DMS79 (cell line): ENCODE measurements at places on chromosomes 2 and 18.

GRCh38 chr18:52829876-52830405, 489.9 kb downstream of the DCC start:
- no peak for DNase-seq

GRCh38 chr18:41265047-41265446, 690.0 kb upstream of the PIK3C3 start:
- no peak for DNase-seq

DNA sequence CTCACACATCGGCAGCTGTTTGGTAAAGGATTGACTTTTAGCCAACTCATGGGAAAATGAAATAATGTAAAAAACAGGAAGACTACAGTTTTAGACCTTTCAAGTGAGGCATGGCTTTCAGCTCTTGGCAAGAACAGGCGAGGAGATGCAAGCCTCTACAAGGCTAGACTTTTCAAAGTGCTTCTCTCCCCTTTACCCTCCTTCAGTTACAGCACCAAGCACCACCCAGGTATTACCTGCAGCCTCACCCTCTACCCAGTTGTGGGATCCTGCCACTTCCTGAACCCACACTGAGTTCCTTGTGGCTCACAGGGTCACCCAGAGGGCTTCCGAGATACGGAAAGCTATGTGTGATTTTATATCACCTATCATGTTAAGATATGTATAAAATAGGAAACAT, 14.7 kb downstream of the UGT1A10 start:
- DNase-seq: no peak

DNA sequence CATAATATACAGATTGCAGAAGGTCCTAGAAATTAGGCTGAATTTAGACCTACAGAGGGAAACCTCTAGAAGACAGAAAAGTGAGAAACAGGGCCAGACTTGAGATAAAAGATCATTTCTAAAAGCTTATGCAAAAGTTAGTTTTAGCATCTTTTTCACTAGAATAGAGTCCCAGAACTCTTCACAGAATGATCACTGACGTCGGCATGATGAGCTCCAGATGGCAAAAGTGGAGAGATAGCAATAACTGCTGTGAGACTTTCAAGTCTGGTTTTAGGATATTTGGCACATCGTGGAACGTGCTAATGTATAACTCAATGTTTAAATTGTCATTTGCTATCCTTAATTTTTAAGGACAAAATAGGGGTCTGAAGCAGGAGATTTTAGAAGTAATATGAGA, 1050.7 kb upstream of the CELF4 start:
- no peak for DNase-seq

DNA sequence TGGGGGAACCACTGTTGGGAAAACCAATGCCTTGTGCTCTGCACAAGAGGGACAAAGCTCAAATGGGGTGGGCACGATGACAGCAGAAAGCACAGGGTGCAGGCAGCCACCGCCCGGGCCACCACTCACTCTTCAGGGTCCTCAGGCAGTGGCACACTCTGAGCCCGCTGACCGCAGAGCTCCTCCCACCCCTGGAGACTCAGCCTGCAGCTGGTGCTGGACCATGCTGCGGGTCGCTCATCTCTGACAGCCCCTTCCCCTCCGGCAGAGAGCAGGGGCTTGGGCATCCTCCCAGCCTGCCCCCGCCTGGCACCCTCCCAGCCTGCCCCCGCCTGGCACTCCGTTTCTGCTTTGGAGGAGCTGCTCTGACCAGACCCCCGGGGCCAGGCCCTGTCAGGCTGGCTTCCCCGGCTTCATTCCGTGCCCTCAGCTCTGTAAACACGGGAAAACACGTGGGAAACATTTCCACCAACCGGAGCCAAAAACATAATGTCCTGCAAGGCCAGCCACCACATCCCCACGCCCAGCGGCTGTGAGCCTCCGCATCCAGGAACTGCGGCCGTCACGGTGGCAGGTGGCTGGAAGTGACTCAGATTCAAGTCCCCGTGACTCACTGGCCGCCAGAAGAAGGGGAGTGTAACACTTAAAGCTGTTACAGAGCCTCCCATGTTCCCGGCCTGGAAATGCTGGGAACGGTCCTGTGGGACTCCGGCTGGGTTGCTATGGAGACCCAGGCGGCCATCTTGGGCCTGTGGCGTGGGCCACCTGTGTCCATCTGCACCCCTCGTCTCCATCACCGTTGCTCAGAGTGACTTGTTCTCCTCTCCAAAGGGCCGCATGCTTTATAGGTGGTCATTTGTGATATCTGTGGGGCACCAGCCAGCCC, 6.8 kb upstream of the SNED1 start:
- peak; percentile 78 for DNase-seq

DNA sequence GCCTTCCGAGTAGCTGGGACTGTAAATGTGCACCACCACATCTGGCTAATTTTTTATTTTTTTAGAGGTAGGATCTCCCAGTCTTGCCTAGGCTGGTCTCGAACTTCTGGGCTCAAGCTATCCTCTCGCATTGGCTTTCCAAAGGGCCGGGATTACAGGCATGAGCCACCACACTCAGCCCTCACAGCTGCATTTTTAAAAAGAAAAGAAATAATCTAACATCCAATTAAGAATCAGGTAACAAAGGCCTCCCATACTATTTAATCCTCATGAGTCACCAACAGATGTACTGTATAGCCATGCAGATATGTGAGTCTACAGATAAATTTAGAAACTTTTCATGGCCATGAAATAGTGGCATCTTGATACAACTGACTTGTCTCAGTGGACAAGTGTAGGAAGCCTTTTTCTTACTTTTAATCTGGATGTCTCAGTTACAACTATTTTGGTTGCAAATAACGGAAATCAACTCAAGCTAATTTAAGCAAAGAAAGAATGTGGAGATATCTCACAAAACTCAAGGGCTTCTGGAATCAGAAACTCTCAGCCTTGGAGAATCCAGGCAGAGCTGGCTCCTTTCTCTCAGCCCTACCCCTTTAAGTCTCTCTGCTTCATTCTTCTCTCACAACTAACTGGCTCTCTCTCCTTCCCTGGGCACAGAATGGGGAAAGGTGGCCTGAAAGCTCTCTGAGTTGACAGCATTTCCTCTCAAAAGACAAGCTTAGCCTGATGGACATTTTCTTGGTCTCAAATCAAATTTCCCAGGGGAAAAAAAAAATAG, 12.8 kb upstream of the PPM1B start:
- no peak for DNase-seq

DNA sequence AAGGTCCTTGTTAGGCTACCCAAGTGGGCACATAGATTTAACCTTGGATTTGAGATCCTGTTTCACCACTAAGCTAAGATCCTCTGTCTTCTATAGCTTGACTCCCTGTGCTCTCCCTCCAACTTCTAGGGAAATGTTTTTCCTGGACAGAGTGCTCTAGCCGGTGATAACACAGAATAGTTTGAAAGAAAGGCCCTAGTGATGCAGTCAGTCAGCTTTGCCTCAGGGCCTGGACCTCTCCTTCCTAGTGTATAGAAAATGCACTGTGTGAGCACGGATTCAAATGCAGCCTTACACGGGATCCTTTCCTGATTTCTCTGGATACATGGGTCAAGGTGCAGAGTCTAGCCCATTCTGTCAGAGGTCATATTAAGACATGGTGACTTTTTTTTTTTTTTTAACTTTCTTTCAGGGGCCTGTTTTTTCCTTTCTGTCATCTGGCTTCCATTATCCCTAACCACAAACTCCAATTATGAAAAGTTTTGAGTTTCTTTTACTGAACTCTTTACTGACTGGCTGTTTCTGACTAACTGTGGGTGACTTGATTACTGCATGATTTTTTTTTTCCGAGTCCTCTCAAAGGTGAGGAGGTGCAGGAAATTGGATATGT, 122.6 kb downstream of the LRP1B start:
- no peak for DNase-seq

- DNase-seq: no peak
These were observed 146.4 kb upstream of the HAAO start for GRCh38 chr2:42938671-42939370.

DNA sequence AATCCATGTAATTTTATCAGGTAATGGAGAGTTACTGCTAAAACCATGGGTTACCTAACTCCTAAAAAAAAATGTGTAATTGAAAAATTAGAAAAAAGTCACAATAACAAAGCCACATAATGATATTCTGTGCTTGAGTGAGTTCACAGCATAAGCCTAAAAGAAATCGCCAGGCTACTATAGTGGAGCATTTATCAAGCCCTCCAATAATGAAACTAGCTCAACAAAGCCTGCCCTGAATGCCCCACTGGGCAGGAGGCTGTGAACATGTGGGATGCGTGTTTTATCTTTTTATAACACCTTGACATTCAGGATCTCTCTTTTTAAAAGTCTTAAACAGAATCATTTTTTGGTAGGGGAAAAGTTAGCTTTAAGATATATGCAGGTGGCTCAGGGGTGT, 86.3 kb downstream of the KCTD18 start:
- no peak for DNase-seq
